Inflammatory macrophage (primary cell): ENCODE measurements at places on chromosomes 7 and 10.

- no peak for DNase-seq
Observed at GRCh38 chr10:114048472-114048871, 4.8 kb downstream of the ADRB1 start.

DNA sequence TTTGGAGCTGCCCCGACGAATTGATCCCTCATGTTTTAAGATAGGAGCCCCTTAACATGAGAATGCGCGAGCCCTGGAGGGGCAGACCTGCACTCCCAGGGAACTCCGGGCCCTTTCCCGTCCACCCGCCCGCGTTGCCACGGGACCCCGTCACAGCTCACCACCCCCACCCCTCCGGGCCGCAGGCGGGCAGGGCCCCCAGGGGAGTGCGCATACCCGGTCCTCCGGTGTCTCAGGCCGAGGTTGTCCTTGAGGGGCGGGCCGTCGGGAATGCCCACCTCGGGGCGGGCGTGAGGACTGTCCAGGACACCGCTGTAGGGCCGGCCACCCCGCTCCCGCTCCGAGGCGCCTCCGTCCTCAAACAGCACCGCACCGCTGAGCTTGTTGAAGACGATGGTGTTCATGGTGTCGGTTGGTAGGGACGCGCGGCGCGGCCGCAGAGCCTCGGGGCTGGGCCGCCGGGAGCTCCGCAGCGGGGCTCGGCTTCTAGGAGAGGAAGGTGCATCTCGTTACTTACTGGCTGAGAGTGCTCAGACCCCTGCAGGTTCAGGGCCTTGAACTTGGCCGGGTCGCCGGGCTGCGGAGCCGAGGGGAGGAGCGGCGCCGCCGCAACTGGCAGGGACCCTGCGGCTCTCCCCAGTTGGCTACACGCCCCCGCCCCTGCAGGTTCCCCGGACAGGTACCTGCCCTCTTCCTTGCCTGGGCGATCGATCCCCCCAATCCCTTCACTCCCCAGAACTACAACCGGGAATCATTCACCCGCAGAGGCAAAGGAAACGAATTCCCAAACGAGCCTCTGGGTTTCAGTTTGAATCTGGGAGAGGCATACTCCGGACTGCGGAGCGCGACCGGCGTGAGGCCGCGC lies 2.4 kb downstream of the MKX start:
- DNase-seq, result no peak

GRCh38 chr7:47153058-47153457 lies 428.9 kb downstream of the TNS3 start:
- peak; percentile 35 for DNase-seq

GRCh38 chr10:111384556-111384955 lies 307.7 kb downstream of the ADRA2A start:
- no peak for DNase-seq

DNA sequence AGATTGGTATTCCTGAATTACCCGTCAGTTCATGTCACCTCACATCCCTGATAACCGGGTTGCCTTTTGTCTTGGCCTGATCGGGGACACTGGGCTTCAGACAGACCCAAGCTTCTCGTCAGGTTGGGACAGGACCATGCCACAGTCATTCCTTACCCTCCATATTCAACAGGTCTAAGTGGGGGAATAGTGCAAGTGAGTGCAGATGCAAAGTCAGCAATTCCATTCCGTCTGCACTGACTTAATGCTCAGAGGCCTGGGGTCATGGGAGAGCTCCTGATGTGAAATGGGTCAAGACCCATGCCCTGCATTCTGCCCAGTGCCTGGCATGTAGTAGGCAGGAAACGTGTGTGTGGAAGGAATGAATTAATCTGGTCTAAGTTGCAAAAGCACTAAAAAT lies 95.4 kb upstream of the PITRM1 start:
- no peak for DNase-seq

- DNase-seq, result peak; percentile 40
Observed at GRCh38 chr7:21542891-21543527, at the start of gene DNAH11. Gene DNAH11, plus strand, starts transcription at chr7:21543039. Its CDS starts 207 bp downstream, at chr7:21543246.

DNA sequence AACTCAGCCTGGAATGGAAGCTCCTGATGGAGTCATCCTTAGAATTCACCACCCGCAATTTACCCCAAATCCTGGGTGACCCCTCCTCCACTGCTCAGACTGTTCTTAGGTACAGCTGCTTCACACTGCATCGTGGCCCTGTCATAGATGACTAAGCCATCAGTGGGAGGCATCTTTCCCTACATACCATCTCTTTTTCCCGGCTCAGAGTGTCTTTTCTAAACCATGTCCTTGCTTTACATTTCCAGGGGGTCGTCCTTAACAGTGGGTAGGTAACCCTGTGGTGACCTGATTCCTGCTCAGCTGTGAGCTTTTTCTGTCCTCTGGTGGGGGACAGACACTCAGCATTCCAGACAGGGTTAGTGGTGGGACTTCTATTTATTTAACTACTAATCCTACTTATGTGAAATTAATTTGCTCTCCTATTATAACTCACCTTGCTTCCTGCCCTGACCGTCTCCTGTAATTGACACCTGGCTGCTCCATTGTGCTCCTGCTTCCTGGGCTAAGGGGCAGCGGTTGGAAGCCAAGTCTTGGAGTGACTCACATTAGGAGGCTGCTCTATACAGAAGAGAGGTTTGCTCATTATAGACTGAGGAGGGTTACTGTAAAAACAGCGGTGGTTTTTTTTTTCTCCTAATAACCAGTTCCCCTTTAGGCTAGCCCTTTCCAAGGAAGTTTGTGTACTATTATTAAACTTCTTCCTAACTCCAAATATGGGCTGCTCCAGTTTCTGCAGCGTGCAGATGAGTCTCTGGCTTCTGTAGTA lies 40.6 kb downstream of the PYROXD2 start:
- peak; percentile 22 for DNase-seq

- DNase-seq, result no peak
Observed at GRCh38 chr10:6757158-6757557, 177.1 kb upstream of the PRKCQ start.

- DNase-seq, result no peak
Observed at GRCh38 chr7:141231018-141231792, 157.3 kb downstream of the TMEM178B start.

DNA sequence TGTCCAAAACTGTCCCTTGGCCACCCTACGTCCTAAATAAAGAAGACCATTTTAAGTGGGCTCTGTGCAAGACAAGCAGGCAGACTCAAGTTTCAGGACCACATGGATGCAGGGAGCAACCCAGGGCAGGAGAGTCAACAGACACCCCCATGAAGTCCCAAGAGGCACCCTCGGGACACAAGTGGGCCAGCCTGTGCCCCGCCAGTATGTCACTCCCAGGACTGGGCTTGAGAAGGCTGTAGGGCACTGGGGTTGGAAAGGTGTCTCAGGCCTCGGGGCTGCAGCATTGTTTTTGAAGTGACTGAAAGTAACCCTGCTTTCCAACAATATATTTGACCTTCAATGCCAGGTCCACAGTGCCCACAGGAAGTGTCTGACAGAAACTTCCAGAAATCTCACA lies 157.4 kb downstream of the TNS3 start:
- no peak for DNase-seq

DNA sequence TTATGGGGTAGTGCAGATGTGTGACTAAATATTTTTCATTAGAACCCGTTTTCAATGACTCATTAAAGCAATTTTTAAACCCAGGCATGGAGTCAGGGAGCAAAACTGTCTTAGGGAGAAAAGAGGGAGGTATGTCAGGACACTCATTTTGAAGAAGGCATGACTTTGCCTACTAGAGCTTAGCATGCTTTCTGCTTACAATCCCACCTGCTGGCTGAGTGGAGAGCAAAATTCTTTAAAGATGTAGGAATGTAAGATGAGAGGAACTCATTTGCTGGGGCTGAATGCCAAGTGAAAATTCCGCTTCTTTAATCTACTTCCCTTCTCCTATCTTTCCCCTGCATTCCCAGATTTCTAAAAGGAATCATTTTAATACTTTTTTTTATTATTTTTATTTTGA lies 232.6 kb downstream of the GALNT17 start:
- DNase-seq, result no peak

DNA sequence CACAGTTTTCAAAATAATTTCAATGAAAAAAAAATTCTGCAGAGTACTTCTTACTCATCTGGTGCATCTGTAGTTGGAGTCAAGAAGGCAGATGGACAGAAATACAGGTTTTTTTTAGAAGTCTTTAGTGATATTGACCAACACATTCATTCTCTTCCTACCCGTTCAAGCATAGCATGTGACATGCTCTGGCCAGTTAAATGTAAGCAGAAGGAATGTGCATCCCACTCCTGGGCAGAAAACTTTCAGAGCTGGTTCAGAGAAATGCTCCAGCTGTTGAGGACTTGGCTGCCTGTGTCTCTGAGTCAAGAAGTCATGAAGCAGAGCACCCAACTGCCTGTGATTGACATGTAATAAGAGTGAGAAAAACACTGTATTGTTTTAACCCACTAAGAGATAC lies 665.3 kb upstream of the IGFBP3 start:
- DNase-seq, result no peak

GRCh38 chr10:83372646-83373045 lies 766.7 kb upstream of the GHITM start:
- no peak for DNase-seq

DNA sequence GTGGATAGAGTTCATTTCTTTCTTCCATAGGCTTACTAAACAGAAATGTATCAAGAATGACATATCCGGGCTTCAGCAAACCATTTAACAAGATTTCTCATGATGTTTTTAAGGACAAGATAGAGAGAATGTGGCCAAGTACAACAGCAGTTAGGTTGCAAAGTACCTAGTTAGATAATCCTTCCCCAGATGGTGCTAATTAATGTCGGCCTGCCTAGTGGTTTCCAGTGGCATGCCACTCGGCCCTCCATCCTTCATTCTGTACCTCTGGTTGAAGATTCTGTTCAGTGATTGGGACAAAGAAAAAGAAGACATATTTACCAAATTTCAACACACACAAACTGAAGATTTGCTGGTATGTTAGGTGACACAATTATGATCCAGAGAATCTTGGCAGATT lies 212.1 kb downstream of the MACC1 start:
- no peak for DNase-seq

DNA sequence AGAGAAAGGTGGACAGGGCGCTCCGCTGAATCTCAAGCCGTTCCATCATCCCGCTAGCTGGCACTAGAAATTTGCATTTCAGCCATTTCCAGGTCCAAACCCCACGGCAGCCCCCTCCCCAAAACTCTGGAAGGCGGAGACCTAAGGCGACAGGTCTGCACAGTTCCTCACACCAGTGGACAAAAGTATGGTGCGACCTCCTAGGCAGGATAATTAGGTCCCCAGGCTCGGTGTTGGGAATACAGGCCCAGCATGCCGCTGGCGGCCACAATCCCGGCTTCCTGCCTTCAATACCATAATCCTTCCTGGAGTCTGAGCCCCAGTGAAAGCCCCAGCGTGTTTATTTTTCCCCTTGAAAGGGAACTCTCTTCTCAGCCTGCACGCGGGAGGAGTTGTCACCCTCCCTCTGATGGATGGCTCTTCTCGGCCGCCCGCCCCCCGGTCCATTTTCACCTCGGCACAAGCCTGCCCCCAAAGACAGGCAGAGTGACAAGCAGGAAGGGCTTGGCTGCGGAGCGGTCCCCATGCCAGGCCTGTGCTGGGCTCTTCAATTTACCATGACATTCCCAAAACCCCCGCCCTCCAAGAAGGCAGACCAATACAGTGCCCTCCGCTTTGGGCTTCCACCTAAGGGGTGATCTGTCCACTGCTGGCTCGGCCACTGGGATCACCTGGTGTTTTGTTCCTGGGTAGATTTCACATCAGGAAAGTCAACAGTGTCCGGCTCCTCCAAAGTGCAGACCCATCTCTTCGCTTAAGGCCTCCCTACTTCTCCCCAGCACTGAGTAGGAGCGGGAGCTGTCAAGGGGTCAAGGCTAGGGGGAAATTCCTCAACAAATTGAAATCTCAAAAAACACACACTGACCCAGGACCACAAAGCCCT lies 2.2 kb downstream of the FGFR2 start:
- DNase-seq, result no peak

- peak; percentile 47 for DNase-seq
Observed at GRCh38 chr10:70903262-70903921, 15.0 kb upstream of the PCBD1 start.

DNA sequence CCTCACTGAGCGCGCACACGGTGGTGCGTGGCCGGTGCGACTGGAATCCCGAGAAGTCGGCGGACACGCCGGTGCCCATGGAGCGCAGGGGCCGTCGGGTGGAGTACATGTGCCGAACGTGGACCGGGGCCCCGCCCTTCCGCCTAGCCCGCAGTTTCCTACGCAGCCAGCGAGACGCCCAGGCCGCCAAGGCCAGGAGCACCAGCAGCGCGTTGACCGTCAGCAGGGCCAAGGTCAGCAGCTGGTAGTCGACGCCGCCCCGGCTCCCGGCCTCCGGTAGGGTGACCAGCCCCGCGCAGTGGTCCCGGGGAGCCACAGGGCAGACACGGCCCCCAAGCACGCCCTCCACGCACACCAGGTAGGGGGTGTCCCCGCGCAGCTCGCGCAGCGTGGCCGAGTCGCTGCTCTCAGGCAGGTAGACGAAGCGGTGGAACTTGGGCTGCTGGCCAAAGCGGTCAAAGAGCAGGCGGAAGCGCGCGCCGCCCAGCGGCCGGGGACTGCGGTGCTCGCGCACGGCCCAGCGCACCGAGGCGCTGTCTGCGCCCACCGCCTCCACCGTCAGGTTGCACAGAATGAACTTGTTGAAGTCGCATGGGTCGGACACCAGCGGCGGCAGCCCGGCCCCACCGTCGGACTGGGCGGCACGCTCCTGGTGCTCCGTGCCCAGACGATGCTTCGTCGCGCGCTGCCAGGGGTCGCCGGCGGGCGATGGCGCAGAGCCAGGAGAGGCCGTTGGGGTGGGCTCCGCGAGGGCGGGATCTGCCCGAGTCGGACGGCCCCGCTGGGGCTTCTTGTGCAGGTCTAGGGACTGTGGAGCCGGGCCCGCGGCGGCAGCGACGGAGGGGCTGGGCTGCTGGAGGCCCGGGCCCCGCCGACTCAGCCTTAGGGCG lies 2.2 kb downstream of the TRIL start:
- DNase-seq, result peak; percentile 39

GRCh38 chr7:37187179-37187578 lies 261.5 kb downstream of the ELMO1 start:
- no peak for DNase-seq

- DNase-seq, result no peak
Observed at GRCh38 chr10:116803451-116804249, 45.6 kb upstream of the ENO4 start.

GRCh38 chr7:41536122-41536872 lies 166.6 kb downstream of the INHBA start:
- no peak for DNase-seq

DNA sequence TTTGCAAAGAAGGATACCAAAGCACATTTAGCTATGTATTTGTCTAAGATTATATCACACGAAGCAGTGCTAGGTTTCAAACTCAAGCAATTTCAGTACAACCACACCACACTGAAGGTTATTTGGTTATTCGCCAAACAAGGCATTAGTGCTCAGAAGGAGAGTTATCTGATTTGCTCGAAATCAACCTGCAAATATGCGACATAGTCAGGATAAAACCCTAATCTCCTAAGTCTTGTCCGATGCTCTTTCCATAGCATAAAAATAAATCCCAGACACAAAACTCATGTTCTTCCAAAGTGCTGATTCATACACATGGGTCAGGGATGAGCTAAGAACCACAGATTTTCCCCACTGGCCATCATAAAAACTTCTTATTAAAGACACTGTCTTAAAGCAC lies 1288.0 kb upstream of the SORCS1 start:
- DNase-seq, result no peak
